NCI-H2081 treated with DMSO at 0.1 percent for 48 hours (cell line): ENCODE measurements at places on chromosomes 4 and X.

DNA sequence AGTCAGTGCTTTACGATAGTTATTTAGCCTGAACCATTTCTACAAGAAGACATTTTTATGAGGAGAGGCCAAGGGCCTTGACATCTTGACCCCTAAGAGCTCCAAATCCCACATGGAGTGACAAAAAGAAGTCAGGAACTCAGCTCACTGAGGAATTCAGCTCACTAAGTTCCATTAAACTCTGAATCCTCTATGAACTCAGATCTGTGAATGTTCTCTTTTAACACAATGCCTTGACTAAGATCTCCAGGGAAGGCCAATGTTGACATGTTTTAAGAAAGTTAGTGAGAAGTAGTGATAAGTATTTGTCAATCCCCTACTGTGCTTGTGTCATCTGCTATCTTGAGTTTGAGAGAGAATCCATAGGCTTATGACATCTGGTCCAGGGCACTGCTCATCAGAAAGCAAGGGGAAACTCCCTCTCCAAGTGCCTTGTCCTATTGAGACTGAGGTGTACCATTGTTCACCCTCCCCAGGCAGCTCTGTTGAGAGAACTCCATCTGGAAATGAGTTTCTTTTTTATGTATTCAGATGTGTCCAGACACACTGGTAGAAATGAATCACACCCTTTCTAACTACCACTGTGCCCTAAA, 68.7 kb upstream of the PCDH19 start:
- DNase-seq, result no peak

- no peak for DNase-seq
Observed at GRCh38 chr4:56618734-56619133, 62.4 kb downstream of the HOPX start.

DNA sequence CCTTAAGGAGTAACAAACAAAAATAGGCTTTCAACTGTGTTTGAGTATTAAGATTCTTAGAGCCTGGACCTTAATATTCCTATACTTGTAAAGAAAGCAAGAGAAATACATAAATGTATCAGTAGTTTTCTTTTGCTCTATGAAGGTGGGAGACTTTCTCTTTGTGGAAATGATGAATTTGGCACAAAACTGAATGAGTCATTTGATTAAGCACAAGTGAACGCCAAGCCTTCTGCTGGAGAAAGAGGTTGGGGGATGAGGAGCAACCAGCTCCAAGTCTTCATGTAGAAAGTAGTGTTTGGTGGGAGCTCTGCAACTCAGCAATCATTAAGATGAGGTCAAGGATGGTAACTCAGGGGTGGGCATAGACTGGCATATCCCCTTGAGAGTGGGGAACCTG, 49.6 kb downstream of the MEPE start:
- DNase-seq, result no peak

- no peak for DNase-seq
Observed at GRCh38 chr4:164531336-164531735, 222.6 kb upstream of the SMIM31 start.

DNA sequence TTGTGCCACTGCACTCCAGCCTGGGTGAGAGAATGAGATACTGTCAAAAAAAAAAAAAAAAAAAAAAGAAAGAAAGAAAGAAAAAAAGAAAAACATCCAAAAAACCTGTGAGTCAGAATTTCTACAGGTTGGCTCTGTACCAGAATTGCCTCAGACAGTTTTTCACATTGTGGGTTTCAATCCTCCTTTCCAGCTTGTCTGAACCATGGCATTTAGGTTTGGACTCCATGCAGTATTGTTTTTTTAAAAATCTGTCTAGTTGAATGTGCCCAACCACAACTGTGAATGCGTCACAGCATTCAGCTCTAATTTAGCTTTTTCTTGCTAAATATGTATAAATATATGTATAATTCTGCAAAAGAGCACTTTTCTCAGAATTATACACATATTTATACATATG, 31.4 kb upstream of the ARSH start:
- no peak for DNase-seq

DNA sequence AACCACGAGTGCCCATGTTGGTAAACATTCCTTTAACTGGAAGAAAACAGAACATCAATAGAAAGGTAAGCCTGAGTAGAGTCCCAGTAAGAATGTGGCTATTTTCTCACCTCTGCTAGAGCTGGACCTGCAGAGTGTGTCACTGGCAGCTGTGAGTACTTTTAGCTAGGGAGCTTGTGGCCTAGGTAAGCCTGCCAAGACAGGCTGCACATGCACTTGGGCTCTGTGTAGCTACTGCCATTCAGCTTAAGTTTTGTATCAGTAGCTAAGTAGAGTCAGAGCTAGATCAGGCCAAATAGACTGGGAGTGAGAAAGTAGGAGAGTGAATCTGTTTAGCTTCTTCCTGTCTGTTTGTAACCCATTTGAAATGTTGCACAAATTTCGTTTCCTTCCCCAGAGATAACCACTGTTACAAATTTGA, 35.3 kb downstream of the RBPJ start:
- no peak for DNase-seq

DNA sequence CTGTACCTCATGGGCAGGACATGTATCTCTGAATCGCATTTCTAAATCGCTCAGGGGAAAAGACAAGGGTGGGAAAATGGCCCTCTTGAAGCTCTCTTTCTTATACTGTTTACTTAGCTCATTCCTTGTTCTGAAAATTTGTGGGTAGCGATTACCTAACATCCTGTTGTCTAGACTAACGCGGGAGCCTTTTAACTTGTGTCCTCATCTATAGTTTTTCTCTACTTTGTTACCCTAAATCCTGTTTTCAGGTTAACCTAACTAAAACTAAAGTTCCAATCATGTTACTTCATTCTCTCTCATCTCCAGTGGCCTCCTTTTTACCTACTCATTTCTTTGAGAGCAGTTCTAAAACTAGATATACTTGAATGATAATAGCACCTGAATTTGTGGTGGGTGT, 45.0 kb downstream of the SNX25 start:
- DNase-seq, result no peak

GRCh38 chrX:55801811-55802210, 84.3 kb downstream of the RRAGB start:
- no peak for DNase-seq

DNA sequence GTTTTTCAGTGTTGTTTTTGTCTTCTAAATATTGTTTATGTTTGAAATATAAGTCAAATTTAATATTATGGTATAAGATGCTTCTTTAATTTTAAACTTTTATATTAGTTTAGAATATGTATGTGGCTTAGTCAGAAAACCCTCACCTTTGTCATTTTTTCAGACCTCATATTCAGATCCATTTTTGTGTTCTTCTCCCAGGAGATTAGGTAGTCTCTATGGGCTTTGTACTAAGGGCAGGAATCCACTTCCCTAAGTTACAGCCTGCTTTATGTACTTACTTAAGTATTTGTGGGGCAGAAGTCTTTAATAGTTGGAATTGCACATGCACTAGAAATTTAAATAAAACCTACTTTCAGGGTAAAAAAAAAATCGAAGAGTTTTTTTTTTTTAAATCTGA, 63.5 kb upstream of the TENM3 start:
- DNase-seq, result no peak

DNA sequence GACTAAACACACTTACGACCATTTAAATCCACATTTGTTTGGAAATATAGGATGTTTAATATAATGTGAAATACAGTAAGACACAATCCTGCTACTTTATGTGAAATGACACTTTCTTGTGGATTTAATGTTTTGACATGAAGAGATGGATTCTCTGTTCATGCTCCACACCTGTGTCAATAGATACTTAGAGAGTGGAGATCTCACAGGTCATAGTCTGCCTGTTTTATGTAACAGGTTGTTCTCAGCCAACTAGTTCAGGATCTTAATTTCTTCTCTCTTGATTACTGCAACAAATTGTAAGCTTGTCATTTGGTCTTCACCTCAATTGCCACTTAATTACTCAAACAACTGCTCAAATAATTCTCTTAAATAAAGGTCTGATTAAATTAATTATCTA, 1621.2 kb downstream of the PCDH7 start:
- no peak for DNase-seq

GRCh38 chr4:124132161-124132560, 580.4 kb downstream of the ANKRD50 start:
- DNase-seq, result no peak

DNA sequence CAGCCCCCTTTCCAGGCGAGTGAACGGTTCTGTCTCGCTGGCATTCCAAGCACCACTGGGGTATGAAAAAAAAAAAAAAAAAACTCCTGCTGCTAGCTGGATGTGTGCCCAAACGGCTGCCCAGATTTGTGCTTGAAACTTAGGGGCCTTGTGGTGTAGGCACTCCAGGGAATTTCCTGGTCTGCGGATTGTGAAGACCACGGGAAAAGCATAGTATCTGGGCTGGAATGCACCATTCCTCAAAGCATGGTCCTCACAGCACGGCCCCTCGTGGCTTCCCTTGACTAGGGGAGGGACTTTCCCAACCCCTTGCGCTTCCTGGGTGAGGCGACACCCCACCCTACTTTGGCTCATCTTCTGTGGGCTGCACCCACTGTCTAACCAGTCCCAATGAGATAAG, 516.8 kb upstream of the FAM241A start:
- no peak for DNase-seq

DNA sequence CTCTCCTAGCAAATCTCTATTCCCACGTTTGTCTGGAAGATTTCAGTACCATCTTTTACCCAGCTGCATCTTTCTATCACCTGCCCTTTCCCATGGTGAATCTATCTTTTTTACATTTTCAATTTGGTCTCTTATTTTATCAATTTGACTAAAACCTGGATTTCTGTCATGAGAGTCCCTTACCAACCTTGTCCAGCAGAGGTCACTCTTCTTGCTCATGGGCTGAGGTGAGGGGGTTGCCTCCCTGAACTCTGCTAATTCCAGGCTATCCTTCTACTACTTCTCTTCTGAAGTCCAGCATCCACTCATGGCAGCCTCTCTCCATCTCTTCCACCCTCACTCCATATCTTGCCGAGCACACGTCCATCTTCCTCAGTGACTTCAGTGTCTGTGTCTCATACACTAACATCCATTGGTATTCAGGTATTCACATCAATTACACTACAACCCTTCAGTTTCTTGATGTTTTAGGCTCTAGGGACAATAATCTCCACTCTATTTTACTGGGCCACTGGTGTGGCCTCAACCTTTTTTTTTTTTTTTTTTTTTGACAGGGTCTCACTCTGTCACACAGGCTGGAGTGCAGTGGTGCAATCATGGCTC, 17.8 kb upstream of the ZNF827 start:
- no peak for DNase-seq
